ENCODE measurements at places on chromosomes 1 and 21. TPM values are rescaled to one million over a fixed set of nuclear protein-coding genes. Genes with fewer than 3 reads are reported as not detected.

Gene LCE2A
- polyA plus RNA-seq, result not detected

Gene SPRR4
- not detected for polyA plus RNA-seq

Gene VWA5B1
- 0.22 TPM for polyA plus RNA-seq

Gene GMEB1
- polyA plus RNA-seq, result 6.0 TPM

Gene TMEM52
- 2.1 TPM for polyA plus RNA-seq
